Activated CD4-positive, alpha-beta T cell treated with anti-CD3 and anti-CD28 coated beads, Interleukin-2, amount 10 ng/mL, durations not matched to agents 7 days and 5 days (primary cell): ENCODE measurements at places on chromosomes 5 and 9. TPM values are rescaled to one million over a fixed set of nuclear protein-coding genes. Genes with fewer than 3 reads are reported as not detected.

SPEF2 gene
- 5.9 TPM for total RNA-seq

DNA sequence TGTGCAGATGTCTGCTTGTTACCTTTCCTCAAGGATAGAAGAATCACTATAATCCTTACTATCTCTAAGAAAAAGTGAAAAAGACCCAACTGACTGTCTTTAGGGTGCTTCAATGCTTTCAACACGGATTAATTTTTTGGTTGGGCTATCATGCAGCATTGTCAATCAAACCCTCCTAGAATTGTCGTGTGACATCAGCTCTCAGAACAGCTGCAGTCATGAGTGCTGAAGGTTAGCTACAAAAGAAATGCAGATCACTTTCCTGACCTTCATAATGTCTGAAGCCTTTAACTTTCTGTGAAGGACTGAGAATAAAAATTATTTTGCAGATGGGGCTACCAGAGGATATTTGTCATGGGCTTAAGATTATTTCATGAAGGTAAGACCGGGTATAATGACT, 107.9 kb upstream of the EFNA5 start:
- no peak for DNase-seq

SREK1 gene
- 66.0 TPM for total RNA-seq

DNA sequence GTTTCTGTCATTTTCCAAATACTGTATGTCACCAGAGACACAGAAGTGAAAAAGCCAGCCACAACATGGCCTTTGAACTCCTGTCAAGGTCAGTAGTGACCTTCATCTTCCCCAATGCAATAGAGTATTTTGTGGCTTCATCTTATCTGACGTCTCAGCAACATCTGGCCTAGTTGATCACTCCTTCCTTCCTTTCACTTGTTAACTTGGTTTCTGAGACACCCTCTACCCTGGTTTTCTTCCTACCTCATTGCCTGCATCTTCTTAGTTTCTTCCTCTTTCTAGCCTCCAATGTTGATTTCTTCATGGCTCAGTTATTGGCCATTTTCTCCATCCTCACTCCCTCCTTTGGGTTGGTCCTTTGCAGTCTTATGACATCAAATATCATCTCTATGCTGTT, 36.3 kb downstream of the GLIS3 start:
- DNase-seq: no peak

DNA sequence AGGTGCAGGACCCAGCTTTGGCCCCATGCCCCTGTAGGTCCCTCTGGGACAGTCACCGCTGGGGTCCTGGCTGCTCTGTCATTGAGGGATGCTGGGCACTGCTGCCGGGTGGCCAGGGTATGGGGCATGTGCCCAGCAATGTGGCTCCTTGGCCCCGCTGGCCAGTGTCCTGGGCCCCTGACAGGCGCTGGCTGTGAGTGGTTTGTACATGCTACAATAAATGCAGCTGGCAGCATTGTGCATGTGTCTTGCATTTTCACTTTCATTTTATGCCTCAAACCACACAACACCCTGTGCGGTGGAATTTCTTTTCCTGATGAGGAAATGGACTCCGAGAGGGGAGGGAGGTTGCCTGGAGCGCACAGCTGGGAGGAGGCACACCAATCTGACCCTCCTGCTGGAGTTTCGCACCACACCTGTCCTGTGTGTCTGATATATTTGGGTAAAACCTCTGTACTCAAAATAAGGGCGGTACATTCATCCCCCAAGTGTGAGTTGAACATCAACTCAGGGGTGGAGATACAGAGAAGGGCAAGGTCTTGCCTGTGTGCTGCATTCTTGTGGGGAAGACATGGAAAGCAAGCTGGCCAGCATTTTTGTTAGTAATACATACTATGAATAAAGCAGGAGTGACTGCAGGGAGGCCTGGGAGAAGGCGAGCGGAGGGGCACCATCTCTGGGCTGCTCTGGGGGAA, 11.7 kb downstream of the TSPAN17 start:
- peak; percentile 68 for DNase-seq

MPDZ gene
- not detected for total RNA-seq

DNA sequence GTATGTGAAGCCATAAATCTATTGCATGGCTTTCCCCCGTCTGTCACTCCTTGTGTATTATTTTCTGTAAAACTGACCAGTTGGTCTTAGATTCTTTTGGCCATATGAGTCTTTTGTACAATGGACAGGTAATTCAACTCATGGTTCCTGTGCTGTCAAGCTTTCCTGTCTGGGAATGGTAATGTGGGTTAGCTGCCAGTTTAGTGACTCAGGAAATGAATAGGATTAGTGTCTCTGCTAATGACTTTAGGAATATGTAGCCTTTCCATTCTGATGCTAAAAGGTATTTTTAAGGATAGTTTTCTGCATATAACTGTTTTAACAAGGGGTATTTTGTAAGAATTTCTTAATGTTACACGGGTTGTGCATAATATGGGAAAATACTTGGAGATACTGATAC, 182.7 kb downstream of the PBX3 start:
- no peak for DNase-seq

LIX1 gene
- total RNA-seq: not detected

AGXT2 gene
- not detected for total RNA-seq

GRCh38 chr9:74078647-74079046, 418.5 kb upstream of the RORB start:
- DNase-seq: no peak
